ENCODE measurements at places on chromosomes 5 and 9. TPM values are rescaled to one million over a fixed set of nuclear protein-coding genes. Genes with fewer than 3 reads are reported as not detected.

PCDHAC1 gene
- total RNA-seq: 0.14 TPM

SH3GL2 gene
- not detected for total RNA-seq

PAIP1 gene
- 65.4 TPM for total RNA-seq

STPG3 gene
- total RNA-seq: not detected

GABRA6 gene
- total RNA-seq: not detected

SH3RF2 gene
- 4.5 TPM for total RNA-seq

PALM2AKAP2 gene
- 65.6 TPM for total RNA-seq

SEMA5A gene
- 17.6 TPM for total RNA-seq

STARD4 gene
- 21.9 TPM for total RNA-seq

PCDHGC5 gene
- total RNA-seq: 2.6 TPM

PCDHGB4 gene
- 5.7 TPM for total RNA-seq

DNA sequence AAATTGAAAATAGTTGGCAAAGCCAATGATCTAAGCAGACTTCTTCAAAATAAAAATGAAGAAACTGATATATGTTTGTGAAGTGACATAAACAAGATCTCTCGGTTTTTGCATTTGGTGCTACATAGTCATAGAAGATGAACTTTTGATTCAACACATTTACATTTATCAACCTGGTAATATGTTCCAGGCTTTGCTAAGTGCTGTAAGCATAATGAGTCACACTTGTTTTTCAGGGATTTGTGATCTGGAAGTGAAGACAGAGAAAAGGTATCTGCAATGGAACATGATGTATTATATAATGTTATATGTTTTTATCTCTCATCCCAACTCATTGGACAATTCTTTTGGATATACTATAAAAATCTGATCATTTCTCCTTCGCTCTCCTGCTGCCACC lies 801.4 kb downstream of the BRINP1 start:
- DNase-seq: no peak

DNA sequence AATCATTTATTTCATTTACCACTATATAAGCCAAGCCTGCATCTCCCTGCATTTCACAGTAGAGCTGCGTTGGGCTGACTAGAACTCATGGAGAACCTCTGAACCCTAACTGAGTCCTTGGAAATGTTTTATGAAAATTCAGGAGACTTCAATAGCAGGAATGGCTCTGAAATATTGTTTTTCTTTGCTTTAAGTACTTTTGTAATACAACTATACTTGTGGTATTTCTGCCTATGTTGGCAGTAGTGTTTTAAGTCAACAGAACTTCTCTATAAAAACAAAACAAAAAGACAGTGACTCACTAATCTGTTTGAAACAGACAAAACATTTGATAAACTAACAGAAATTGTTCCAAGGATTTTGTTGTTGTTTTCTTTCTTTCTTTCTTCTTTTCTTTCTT lies 489.2 kb upstream of the MEF2C start:
- no peak for DNase-seq

DNA sequence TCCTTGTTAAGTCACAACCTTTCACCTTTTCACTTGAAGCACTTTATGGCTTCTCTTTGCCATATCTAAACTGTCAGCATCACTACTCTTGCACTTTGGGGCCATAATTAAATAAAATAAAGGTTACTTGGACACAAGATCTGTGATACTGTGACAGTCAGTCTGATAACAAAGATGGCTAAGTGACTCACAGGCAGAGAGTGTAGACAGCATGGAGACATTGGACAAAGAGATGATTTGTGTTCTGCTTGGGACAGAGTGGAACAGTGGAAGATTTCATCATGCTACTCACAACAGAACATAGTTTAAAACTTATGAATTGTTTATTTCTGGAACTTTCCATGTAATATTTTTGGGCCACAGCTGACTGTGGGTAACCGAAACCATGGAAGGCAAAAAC lies 81.7 kb upstream of the SMC5 start:
- no peak for DNase-seq

DNA sequence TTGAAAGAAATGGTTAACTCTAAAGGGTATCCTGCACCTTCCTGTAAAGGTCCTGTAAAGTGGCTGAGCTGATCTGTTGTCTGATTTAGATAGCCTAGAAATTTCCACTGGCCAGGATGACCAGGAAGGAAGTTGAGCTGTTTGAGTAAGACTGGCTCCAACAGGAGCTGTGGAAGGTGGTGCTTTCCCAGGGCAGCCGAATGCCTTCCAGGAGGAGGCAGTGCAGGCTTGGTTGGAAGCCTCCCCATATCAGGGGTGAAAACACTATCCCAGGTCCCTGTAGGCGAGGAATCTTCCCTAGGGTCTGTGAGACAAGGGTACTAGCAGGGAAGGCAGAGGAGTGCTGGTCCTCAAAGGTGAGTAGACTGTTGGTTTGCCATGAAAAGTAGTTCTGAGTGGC lies 98.4 kb downstream of the LIX1 start:
- DNase-seq: no peak

GRCh38 chr9:2800394-2801179 lies 43.3 kb downstream of the PUM3 start:
- DNase-seq: no peak

DNA sequence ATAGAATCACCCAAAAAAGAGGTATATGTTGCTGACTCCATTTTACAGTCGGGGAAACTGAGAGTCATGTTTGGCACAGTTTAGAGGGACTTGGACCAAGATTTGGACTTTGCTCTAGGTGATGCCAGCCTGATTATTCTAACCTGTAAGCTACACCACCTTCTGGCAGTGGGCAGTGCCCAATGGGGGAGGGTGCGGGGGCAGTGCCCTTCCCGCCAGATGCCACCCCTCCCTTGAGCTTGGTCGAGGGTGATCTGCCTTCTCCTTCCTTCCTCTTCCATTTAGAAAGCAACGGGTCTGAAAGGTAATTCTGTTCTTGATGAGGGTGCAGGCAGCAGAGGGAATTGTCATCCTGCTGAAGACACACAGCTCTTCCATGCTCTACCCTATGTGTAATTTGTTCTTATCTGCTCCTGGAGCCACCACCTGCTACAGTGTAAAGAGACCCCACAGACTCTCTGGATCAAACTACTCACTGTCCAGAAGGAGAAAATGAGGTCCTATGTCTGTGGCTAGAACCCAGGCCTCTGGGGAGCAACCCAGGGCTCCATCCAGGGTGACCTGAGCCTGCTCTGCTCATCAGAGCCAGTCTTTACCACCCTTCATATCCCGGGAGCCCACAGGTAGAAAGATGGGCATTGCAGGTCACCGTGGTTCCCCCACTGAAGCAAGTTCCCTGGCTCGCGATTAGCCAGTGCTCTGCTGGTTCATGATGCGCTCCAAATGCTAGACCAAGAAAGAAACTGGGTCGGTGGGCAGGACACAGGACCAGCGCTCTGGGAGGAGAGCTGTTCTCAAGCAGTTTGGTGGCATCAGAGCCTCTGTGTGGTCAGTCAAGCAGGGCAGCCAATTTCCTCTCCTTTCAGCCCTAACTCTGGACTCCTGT lies 156.2 kb downstream of the RGS3 start:
- peak; percentile 30 for DNase-seq

GRCh38 chr9:80191108-80191507 lies 619.3 kb downstream of the TLE4 start:
- DNase-seq: no peak

GRCh38 chr5:112338681-112339337 lies 80.3 kb downstream of the EPB41L4A start:
- DNase-seq: no peak

- no peak for DNase-seq
Observed at GRCh38 chr9:131657940-131658339, 81.9 kb downstream of the RAPGEF1 start.

- no peak for DNase-seq
Observed at GRCh38 chr9:136233411-136233810, 12.2 kb downstream of the QSOX2 start.

DNA sequence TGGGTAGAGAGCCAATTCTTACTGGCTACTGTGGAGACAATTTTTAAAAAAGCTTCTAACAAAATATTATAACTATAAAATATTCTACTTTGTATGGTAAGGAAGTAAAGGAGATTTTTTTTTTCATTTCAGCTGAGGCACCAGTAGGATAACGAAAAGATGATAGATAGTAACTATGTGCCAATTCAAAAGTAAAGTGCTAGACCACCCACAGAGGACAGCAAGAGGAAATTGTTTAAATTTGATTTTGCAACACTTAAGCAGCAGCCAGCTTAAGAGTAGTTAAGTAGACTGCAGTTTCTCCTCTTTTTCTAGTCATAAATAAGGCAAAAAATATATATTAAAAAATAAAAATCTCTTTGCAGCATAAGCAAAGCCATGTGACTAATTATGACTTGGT lies 1539.3 kb upstream of the ACO1 start:
- DNase-seq: no peak

DNA sequence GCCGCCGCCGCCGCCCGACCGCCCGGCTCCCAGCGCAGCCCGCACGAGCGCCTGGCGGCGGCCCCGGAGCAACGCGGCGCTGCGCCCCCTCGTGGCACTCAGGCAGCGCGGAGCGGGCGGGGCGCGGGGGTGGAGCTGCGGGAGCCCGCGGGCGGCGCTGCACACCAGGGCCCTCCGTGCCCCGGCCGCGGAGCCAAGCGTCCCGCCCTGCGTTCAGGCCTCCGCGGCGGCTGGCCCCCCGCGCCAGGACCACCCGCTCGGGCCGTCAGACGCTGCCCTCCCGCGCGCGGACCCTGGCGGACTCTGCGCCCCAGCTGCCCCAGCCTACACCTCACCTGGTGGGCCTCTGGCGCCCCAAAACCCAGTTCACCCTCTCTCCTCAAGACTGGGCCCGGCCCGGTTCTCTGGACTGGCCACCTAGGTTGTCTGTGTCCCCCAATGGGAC lies at the start of gene RASGEF1C:
TSS of gene RASGEF1C (minus strand) at position 75 of the 445 bp plus-strand sequence. CDS start 71,159 bp downstream, outside the sequence.
- DNase-seq: no peak

- no peak for DNase-seq
Observed at GRCh38 chr9:32378993-32379729, 5.3 kb upstream of the ACO1 start.

GRCh38 chr9:103799959-103800358 lies 294.1 kb upstream of the SMC2 start:
- no peak for DNase-seq

GRCh38 chr5:18243846-18244245 lies 609.6 kb downstream of the TAF11L14 start:
- DNase-seq: no peak

DNA sequence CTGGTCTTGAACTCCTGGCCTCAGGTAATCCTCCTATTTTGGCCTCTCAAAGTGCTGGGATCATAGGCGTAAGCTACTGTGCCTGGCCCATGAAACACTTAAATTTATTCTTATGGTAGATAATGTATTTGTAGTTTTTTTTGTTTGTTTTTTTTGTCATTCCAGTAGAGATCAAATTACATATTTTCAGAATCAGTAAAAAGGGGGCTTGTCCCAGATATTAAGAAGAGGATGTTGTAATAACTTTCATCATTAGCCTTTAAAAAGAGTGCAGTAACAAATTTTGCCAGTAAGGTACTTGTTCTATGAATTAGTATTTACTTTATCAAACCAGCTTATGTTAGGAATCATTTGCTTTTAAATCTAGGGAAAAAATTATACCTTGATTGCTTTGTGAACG lies 42.6 kb downstream of the GAPVD1 start:
- no peak for DNase-seq

- DNase-seq: no peak
Observed at GRCh38 chr9:16763946-16764345, 106.5 kb downstream of the BNC2 start.

GRCh38 chr9:9921805-9922204 lies 691.0 kb downstream of the PTPRD start:
- no peak for DNase-seq

- DNase-seq: no peak
Observed at GRCh38 chr9:80144406-80144805, 572.6 kb downstream of the TLE4 start.

DNA sequence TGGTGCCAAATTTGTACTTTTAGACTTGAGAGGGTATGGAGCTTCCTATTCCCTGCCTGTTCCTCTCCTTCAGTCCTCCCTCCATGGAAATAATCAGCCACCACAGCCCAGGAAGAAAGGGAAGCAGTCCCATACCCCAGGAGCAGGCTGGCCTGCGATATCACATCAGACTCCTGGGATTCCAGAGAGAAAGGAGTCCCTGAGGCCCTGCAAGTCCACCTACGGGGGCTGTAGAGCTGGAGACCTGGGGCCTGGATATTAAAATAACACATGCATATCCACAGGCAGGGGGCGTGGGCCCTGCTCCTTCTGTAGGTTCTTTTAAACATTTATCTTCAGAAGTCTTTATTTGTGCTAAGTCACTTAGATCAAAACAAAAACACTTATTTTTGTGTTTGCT lies 117.2 kb downstream of the TMEM174 start:
- DNase-seq: no peak

DNA sequence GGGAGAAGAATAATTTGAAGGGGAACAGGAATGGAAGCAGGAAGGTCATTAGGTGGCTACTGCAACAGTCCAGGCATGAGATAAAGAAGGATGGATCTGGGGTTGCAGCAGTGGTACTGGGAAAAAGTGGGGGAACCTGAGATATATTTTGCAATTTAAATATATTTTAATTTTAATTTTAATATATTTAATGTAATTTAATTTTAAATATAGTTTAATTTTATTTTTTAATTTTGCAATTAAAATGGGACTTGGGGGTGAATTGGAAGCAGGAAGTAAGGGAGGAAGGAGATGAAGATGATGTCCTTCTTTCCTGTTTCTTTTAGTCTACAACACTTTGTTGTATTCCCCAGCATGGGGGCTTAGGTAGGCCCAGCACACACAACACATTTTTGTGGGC lies 369.8 kb downstream of the GADD45G start:
- DNase-seq: no peak

DNA sequence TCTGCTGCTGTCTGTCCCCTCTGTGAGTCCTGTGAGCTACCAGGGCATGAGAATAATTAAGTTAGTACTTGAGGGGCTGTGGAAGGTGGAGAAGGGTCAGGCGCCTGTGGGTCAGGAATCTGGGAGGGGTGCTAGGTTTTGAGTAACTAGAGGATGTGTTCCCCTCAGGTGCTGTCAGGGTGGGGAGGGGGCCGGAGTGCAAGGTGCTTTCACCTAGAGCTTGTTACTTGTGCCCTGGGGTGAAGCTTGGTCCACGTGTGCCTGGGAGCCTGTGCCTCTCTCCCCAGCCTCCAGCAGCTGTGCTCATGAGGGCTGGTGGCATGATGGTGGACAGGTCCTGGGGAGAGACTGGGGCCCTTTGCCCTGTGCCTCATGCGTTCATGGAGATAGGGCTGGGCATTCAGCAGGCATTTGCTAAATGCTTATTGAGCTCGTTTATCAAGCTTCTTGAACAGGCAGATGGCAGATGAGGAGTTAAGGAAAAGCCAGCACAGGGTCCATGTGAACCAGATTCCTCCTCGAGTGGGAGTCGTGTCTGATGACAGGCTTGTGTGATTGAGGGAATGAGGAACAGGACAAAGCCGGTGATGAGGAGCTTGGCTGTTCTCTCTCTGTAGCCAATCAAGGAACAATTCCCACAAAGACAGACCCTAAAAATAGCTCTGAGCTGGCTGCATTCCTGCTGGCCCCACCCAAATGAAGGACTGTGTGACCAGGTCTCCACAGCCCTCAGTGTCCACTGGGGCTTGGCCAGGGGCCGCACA lies 40.9 kb downstream of the CACNA1B start:
- no peak for DNase-seq
